ENCODE measurements at places on chromosomes 2 and 18. TPM values are rescaled to one million over a fixed set of nuclear protein-coding genes. Genes with fewer than 3 reads are reported as not detected.

The ZNF804A gene
- 0.06 TPM for total RNA-seq

- no peak for DNase-seq
Measured at GRCh38 chr2:84858937-84859336, 21.9 kb downstream of the TRABD2A start.

GRCh38 chr2:71788186-71788525, 334.8 kb downstream of the DYSF start:
- DNase-seq, result no peak

GRCh38 chr18:36667811-36668210, 161.0 kb downstream of the TPGS2 start:
- DNase-seq, result no peak

The EPB41L3 gene
- total RNA-seq, result 87.7 TPM

DNA sequence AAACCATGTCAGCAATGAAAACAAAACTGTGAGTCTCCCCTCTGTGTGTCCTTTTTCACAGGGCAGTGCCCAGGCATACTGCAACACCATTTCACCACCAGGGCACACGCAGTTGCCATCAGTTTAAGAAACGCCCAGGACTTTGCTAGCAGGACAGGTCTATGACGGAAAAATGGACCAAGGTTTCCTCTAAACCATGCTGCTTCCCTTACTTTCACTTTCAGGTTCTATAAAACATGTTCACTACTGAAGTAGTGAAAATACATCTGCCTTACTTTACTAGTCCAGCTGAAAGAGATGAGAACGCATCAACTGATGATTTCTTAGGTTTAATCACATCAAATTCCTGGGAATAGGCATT, 110.5 kb downstream of the TCF4 start:
- no peak for DNase-seq

- no peak for DNase-seq
Measured at GRCh38 chr2:215535741-215536140, 99.9 kb upstream of the FN1 start.

The WDFY1 gene
- 73.4 TPM for total RNA-seq

The IHH gene
- total RNA-seq, result 72.7 TPM

The RBKS gene
- total RNA-seq, result 8.2 TPM

DNA sequence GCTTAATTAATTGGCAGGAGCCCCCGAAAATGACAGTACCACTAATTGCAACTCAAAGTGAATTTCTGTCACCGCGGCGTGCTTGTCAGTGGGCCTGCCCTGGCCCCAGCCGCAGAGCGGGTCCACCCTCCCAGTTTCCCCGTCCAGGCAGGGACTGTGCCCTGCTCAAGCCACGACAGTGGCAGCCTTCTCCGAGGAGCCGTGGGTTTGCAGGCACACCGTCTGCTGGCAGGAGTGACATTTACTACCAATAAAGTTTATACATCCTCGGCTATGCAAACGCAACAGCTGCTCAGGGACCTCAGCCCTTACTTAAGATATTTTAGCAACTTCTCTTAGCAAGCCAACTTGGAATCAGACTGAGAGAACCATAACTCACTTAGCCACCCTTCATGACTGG, 112.7 kb downstream of the GBX2 start:
- DNase-seq, result no peak

DNA sequence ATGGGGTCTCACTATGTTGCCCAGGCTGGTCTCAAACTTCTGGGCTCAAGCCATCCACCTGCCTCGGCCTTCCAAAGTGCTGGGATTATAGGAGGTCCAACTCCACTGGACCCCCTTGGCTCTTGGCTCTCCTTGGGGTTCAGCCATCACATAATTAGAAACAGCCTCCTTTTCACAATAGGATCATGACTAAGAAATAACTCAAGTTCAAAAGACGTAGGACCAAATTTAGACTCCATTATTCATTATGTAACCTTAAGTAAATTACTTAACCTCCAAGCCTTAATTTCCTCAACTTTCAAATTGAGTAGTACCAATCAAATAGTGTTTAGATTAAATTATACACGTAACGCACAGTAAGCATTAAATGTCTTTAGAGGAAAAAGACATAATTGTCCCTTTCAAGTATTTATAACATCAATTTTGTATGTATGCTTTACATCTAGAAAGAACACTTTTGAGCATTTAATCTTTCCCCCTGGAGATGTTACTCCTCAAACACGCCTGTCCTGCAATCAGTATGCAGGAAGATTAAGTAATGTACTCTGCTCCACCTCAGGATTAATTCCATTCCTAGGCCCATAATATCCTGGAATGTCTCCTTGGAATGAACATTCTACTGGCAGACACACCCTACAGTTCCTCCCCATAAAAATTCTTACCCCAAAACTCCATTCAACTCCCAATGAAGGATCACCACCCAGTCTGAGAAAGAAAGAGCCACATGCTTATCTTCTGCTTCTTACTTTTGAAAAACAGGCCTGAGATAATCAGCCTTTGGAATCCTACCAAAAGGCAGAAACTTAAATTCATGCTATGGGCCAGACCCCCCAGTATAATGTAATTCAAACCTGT, 49.1 kb downstream of the COBLL1 start:
- DNase-seq, result no peak

- DNase-seq, result no peak
Measured at GRCh38 chr2:31534636-31535035, 46.1 kb downstream of the SRD5A2 start.

DNA sequence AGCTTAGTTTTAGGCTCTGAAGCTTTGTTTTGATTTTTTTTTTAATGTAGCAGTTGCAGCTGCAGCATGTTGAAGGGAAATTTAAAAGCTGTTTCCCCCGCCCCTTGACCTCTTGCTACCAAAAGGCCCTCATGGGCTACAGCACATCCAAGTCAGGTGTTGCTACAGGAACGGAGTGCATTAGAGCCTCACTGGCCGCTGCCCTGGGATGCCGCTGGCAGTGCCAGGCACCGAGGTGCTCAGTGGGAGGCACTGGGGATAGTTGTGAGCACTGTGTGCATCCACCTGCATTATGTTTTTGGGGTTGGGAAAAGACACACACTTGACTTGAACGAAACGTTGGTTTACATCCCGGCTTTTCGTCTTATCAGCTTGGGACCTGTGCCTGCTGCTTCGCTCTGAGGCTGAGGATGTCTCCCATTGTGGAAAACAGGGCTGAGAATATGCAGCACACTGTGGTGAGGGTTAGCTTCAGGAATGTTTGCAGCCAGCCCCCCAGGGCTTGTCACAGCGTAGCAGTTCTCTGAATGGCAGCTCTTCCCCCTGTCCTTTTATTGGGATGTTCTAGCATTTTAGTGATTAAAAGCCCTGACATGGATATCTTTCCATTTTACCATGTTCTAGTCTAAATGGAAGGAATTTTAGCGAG, 24.1 kb downstream of the DCDC2C start:
- no peak for DNase-seq

DNA sequence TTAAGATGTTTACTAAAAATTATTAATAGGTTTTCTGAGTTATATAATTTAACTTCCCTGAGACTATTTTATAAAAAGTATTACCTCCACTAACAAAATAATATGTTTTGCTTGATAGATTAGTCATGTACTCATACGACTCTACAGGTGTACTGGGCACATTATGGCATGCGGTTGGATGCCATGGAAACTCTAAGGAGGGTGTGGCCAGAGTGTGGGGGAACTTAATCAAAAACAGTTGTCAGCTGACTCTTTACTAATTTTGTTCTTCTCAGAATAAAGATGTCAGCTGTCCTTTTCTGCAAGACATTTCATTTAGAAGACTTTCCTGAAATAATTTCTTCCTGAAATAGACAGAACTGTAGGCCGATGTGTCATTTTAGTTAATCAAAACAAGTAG, 228.3 kb upstream of the SIX3 start:
- DNase-seq, result no peak

GRCh38 chr2:235825946-235826345, 332.1 kb downstream of the AGAP1 start:
- DNase-seq, result no peak

DNA sequence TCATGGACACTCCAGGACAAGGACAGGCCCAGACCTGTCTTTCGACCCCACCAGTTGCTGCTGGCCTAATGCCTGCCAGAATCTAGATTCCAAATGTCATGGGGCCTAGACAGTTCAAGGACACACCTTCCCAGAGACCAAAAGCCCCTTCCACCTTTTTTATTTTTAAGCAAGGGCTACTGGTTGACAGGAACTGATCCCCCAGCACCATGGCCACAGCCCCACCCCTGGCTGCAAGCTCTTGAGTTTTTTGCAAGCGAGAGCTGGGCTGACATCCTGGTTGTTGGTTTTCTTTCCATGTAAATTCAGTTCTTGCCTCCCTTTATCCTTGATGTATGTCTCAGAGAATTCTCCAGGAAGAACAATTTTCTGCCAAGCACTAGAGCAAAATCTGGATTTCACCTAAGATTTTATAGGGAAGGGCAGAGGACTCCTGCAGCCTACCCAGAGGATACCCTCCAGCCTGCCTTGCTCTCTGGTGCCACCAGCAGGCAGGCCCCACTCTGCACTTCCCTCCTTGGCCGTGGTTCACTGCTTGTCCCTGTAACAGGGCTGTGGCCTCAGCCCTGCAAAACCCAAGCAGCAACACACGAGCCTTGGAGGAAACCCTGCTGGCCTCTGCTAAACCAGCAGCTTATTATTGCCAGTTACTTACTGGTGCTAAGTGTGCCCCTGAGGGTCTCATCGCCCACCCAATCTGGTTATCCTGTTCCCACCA, 97.7 kb downstream of the TWIST2 start:
- DNase-seq, result no peak

The DSG4 gene
- total RNA-seq, result 0.12 TPM

GRCh38 chr2:74864728-74865722, 31.1 kb downstream of the HK2 start:
- DNase-seq, result no peak

DNA sequence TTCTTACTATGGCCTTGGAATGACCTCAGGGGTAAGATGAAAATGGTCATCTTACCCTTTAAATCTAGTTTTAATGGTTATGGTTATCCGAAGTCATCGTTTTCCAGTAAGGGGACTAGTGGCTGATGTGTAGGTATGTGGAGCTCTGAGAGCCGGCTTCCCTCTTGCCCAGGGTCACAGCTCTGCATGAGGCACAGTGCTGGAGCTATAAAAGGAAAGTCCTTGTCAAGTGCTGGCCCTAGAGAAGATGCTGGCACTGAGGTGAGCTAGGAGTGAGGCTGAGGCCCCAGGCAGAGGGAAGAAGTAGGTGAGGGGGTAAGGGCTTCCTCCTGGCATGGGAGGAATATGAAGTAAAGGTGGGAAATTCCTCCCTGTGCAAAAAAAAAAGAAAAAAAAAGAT, 35.0 kb downstream of the SMARCAL1 start:
- no peak for DNase-seq

- DNase-seq, result no peak
Measured at GRCh38 chr2:172249986-172250385, 147.3 kb upstream of the DLX2 start.

- DNase-seq, result no peak
Measured at GRCh38 chr18:62118328-62118727, 68.5 kb downstream of the PIGN start.

The CAD gene
- total RNA-seq, result 23.7 TPM

The SLC66A2 gene
- total RNA-seq, result 119 TPM

Measured in left colon (tissue), 2 donors.